ENCODE measurements at places on chromosomes 12 and 14.
A peak's percentile ranks its signal among the peaks of the same experiment; 100 is the strongest.

DNA sequence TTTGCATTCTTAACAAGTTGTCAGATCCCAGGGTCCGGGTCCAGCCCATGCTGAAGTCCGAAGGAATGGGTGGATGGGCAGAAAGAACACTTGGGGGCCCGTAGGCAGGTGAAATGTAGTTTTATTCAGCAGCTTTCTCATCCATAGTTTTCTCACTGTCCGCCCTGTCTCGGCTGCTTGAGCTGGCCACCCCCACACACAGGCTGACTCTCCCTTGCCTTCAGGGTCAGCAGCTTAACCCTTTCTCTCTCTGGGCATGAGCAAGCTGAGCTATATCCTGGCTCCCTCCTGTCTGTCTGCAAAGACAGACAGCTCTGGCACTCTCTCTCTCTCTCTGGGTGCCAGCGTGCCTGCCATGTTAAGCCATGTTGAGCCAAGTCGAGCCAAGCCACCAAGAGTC, 163.9 kb downstream of the PTCSC3 start:
- DNase-seq, result no peak

DNA sequence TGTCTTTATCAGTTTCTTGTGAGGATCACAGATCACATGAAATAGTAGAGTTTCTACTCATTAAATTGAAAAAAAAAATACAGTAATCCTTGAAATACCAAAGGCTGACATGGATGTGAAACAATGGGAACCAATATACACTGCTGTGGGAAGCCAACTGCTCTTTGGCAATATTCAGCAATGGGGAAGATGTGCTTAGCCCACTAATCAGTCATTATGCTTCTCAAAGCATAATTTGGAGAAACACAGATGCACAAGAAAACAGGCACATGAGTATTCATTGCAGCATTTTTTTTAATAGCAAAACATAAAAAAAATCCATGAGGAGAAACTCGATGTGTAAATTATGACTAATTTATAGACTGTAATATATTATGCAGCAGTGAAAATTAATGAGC, 40.6 kb downstream of the A2M start:
- no peak for DNase-seq

DNA sequence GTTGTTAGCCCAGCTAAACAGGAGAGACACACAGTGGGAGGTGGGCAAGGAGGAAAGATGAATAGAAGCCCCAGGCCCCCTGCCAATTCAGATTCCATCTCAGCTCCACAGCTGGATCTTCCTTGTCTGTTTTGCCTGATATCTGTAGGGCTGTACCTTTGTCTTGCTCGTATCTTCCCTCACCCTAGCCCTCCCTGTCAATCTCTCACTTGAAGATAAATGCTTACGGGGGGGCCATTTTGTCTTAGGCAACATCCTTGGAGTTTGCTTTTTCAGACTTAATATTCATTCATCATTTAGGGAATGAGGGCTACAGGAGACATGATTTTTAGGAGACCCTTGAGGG, 2.4 kb downstream of the KIF5A start:
- no peak for DNase-seq

DNA sequence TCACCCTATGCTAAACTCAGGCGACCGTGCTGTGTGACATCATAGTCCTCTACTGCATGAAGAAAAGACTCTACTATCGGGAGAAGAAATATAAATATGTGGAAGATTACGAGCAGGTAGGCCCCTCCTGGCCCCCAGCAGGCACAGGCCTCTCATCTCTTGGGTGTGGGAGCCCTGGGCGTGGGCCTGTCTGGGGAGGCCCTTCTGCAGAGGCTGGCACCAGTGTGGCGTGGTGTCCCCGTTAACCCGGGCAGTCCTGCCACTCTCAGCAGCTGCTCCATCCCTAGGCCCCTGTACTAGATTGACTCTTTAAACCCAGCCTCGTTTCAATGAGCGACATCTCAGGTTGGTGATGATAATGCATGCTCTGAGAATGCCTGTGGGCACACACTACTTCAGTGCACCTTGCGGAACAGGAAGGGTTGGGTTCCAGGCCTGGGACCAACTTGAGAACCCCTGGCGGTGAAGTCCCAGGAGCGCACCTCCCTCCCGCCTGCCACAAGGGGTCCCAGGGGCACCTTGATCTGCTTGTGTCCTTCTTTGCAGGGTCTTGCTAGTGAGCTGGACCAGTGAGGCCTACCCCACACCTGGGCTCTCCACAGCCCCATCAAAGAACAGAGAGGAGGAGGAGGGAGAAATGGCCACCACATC, 23.2 kb downstream of the P2RX4 start:
- no peak for DNase-seq

DNA sequence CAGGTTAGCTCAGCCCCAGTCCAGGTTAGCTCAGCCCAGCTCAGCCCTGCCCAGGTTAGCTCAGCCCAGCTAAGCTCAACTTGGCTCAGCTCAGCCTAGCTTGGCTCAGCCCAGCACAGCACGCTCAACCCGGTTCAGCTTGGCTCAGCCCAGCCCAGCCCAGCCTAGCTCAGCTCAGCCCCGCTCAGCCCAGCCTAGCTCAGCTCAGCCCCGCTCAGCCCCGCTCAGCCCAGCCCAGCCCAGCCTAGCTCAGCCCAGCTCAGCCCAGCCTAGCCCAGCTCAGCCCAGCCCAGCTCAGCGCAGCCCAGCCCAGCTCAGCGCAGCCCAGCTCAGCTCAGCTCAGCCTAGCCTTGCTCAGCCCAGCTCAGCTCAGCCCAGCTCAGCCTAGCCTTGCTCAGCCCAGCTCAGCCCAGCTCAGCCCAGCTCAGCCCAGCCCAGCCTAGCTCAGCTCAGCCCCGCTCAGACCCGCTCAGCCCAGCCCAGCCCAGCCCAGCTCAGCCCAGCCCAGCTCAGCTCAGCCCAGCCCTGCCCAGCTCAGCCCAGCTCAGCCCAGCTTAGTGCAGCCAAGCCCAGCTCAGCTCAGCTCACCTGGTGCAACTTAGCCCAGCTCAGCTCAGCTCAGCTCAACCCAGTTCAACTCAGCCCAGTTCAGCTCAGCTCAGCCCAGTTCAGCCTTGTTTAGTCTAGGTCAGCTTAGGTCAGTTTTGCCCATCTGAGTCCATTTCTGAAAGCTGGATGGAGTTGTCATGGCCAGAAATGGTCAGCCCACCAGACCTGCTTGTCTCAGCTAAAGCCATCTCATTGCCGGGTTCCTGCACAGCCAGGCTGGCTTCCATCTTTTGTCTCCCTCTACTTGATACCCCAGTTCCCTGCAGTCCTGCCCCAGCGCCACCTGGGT, 333.6 kb downstream of the TMEM121 start:
- peak; percentile 40 for DNase-seq

- no peak for DNase-seq
These were observed 70.5 kb downstream of the TMX1 start for GRCh38 chr14:51310505-51310944.
